ENCODE measurements at places on chromosomes 3 and 15.

DNA sequence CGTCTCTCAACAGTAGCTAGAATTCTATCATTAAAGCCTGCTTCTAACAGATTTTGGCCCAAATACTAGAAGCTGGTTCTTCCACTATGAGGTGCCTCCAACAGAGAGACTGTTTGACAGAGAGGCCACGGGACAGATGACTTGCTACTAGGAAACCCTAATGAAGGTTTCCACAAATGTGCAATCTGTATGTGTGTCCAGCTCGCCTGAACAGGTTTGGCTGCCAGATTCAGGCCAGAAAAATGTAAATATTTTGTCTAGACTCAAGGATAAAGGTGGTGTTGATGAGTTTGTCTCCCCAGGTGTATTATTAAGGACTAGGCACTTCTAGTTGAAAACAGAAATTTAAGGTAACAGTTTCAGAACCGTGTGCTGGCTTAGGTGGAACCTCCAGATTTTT is 91.6 kb upstream of the TRIM42 start:
- DNase-seq = no peak

- no peak for DNase-seq
Observed at GRCh38 chr3:172405914-172406313, 42.3 kb downstream of the GHSR start.

DNA sequence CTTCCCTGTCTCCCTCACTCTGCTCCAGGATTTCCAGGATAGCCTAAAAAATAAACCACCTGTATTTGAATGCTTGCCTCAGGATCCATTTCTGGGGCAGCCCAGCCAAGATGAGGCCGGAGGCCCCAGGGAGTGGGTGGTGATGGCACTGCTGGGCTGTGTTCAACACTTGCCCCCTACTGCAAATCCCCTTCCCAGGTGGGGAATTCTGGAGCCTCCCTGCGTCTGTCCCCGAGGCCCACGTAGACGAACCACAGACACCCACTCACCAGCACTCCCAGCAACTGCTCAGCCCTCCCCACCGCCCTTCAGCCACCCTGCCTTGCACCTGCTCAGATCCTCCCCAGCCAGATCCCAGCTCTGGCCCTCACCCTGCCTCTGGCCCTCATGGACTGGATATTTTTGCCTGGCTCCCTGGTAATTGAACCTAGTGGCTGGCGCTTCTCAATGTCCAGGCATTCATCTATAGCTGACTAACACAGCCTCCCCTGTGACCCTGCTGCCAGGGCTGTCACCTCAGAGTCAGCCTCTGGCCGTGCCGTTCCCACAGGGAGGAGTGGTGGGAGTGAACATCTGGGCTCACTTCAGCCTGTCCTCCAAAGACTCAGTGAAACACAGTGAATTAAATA is 17.1 kb upstream of the EPB42 start:
- DNase-seq = no peak

DNA sequence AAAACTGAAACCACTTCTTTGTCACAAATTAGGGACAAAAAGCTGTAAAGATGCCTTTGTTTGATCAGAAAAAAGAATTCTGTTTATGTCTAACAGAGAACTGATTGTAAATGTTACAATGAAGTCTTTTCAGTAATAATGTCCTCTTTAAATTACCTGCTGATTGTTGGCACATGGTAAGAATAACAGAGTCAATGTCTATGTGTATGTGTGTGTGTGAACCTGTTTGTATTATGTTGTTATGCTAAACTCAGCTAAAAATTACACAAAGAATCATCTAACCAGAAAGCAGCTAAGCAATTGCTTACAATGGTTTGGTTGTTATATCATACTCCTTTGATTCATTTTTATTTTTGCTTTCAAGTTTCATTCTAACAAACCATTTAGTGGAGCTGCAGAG is 159.1 kb upstream of the PDZRN3 start:
- DNase-seq = no peak

GRCh38 chr3:135106445-135106844 is 311.4 kb downstream of the EPHB1 start:
- DNase-seq = no peak

GRCh38 chr15:59185725-59186124 is 20.9 kb upstream of the LDHAL6B start:
- no peak for DNase-seq

GRCh38 chr3:356952-357351 is 160.4 kb downstream of the CHL1 start:
- DNase-seq = no peak

DNA sequence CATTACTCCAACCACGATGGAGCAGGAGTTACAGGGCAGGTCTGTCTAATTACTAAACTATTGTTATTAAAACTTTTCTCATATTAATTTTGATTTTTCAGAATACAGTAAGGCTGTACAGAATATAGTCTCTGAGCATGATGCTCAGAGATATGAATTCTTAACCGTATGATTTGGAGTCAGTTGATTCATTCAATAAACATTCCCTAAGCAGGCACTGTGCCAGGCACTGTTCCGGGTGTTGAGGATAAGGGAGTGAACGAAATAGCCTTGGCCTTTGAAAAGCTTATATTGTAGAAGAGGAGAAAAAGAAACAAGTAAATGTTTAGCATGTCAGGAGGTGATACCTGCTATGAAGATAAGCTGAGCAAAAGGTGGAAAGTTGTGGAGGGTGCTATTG is 187.3 kb downstream of the KCNAB1 start:
- DNase-seq = no peak

DNA sequence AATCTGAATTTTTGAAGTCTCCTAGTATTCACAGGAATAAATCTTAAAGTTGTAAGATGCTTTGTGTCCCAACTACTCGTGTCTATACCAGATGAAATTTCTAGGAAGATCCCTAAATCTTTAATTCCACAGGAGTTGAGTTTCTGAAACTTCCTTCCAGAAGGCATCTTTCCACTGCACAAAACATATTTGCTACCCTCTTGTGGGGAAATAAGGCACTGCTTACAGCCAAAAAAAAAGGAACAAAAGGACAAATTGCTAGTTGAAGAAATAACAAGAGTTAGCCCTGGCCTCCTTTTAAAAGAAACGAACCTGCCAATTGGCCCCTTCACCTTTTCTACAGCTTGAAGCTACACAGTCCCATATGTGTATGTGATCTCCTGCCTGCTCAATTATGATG is 54.0 kb downstream of the TAFA4 start:
- DNase-seq = no peak

DNA sequence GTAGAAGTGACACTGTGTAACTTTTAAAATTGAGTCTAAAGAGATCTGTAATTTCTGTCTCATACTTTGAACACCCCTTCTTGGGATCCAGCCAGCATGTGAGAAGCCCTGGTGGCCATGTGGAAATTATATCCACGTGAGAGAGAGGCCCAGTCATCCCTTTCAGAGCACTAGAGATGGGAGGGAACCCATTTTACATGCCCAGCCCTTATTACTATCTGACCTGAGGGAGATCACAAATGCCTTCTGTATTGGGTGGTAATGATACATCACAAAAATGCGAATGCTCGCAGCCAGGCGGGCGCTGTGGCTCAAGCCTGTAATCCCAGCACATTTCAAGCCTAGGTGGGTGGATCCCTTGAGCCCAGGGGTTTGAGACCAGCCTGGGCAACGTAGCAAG is 27.3 kb upstream of the TRAK1 start:
- peak; percentile 76 for DNase-seq

- no peak for DNase-seq
Observed at GRCh38 chr15:69080295-69081248, 66.1 kb downstream of the NOX5 start.

- DNase-seq = no peak
Observed at GRCh38 chr15:56523521-56523920, 58.6 kb upstream of the MNS1 start.

DNA sequence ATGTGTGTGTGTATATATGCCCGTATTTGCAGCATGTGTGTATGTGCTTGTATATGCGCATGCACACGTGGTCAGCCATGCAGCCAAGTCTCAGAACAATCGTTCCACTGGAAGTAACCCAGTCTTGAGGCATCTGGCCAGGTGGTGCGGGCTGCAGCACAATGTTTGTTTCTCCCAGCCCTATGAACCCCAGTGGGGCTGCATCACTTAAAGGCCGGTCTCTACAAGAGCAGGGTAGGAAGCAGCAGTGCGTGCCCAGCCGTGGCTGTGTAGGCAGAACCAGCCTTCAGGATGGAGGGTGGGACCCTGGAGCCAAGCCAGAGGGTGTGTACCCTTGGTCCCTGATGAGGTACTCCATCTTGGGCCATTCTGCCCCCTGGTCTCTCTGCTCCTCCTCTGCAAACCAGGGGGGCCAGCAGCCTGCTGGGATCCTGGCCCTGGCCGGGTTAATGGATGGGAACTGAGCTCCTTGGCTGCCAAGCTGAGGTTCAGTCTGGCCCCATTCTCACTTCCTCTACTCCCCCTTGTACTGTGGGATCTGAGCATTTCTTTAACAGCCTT is 11.8 kb downstream of the KLF13 start:
- DNase-seq = no peak

GRCh38 chr3:127260826-127261555 is 26.9 kb downstream of the PRR20G start:
- no peak for DNase-seq

DNA sequence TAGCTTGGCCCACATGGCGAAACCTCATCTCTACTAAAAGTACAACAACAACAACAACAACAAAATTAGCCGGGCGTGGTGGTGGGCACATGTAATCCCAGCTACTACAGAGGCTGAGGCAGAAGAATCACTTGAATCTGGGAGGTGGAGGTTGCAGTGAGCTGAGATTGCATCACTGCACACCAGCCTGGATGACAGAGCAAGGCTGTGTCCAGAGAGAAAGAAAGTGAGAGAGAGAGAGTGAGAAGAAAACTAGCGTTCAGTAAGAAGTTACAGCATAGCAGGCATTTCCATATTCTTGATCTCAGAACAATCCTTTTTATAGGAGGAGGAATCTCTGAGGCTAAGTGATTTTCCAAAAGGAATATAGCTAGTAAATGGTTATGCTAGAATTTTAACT is 1076.1 kb downstream of the AGBL1 start:
- DNase-seq = peak; percentile 5

GRCh38 chr3:23952646-23953045 is 7.6 kb downstream of the NR1D2 start:
- no peak for DNase-seq

DNA sequence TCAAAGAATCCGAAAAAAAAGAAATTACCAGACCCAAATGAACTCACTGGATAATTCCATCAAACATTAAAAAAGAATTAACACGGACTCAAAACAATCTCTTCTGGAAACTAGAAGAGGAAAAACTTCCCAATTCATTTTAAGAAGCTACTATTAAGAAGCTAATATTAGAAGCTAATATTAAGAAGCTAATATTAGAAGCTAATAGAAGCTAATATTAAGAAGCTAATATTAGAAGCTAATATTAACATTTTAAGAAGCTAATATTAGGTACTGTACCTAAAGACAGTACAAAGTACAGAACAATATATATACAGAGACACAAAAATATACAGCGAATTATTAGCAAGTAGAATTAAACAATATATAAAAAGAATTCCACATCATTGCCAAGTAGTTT is 35.9 kb downstream of the HERC2 start:
- no peak for DNase-seq

DNA sequence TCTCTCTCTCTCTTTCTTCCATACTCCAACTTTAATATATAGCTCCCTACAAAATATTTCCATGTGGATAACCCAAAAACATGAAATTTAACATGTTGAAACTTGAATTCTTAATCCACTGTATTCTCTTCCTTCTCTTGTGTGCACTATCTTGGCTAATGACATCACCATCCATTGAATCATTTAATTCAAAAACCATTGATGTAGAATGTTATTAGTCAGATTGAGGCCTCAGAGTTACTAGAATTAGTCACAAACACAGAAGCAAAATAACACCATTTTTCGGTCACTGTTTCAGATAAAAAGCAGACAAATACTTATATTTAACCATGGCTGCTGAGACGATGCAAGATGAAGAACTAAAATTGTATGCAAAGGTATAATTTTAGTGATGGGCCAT is 256.9 kb upstream of the LRRC3B start:
- DNase-seq = no peak

DNA sequence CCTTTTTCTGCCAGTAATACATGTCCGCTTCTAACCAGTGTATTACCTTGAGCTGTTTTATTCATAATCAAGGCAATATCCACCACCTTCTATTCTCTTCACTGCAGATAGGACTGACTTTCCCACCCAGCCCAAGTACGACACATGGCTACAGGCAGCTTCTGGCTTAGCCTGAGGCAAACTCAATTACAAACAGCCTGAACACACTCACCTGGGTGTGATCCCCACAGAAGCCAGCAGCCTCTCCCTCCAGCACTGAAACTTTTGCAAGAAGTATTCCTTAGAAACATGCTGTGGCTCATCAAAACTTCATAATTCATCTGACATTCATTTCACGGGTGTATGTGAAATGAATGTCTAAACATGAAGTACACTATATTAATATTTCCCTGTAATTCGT is 13.5 kb upstream of the KCNMB3 start:
- DNase-seq = no peak

DNA sequence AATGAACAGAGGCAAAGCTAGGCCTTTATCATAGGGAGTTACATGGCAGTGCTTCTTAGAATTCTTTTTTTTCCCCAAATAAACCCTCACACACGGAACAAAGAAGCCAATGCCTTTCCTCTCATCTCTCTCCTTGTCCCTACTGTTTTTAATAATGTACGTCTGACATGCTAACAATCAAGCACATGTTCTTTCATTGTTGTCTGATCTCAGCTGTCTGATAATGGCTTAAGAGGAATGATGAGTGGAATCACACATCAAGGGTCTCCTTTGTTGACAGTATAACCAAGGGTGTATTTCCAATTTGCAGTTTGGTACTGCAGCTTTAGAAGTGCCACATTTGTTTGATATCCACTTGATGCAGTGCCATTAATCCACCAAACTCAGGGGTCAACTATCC is 34.8 kb upstream of the EPHA3 start:
- DNase-seq = no peak

DNA sequence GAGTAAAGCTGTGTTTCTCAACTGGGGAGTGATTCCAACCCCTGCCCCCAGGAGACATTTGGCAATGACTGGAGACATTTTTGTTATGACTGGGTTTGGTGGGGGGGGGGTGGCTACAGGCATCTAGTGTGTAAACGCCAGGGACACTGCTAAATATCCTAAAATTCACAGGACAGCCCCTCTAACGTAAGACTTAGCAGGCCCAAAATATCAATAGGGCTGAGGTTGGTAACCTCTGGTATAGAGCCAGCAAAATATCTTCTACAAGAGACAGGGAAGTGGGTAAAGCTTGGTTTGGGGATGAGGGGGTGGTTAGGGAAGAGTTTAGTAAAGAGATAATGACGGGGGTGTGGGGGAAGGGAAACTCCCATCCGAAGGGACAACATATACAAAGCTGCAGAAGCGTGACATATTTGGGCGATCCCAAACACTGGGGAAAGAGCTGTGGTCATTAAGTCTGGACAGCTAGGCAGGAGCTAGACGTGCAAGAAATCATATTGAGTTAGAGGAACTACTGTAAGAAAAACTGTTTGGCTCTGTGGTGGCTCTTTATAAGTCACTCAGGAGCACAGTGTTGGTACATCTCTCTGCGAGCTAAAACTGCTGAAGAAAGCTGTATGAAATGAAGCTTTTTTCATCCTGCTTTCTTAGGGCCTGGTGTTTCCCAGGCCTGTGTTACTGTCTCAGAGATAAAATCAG is 697 bp upstream of the TRIM69 start:
- DNase-seq = no peak
